Myocyte (in vitro differentiated cells): ENCODE measurements at places on chromosomes 7 and 10.

DNA sequence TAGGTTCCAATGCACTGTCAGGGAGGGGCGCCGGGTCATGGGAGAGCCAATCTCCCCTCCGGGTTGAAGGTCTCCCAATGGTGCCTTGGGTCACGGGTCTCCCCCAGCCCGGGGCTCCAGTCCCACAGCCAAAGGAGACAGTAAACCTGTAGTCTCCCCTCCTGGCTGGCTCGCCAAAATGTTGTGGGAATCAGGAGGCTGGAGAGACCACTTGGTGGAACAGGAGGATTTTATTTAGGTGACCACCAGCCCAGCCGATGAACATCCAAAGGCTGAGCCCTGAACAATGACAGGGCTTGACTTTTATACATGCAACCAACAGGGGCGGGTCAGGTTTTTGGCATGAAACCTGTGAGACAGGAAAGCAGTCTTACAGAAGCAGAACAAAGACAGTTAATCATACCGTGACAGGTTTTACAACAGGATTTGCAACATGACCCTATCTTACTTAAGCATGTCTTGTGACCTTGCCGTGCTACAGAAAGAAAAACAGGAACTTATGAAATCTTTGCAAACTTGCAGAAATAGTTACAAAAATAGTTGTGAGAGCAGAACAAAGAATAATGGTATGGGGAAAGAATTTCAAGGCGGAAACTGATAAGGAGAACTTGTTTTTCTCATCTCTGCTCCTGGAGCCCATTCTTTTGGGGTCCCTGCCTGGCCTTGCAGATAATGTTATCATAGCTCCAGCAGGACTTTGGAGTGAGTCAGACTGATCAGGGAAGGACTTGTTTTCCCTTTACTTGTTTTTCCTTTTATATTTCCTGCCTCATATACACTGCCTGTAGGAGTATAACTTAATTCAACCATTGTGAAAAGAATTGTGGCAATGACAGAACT, 7.1 kb downstream of the ERV3-1 start:
- peak; percentile 29 for DNase-seq

GRCh38 chr7:4791101-4791737, 15.8 kb downstream of the AP5Z1 start:
- DNase-seq = no peak

GRCh38 chr10:52644373-52645186, 128.0 kb downstream of the MBL2 start:
- peak; percentile 68 for DNase-seq

- DNase-seq = peak; percentile 41
Measured at GRCh38 chr10:314871-315270, 179.6 kb downstream of the ZMYND11 start.

DNA sequence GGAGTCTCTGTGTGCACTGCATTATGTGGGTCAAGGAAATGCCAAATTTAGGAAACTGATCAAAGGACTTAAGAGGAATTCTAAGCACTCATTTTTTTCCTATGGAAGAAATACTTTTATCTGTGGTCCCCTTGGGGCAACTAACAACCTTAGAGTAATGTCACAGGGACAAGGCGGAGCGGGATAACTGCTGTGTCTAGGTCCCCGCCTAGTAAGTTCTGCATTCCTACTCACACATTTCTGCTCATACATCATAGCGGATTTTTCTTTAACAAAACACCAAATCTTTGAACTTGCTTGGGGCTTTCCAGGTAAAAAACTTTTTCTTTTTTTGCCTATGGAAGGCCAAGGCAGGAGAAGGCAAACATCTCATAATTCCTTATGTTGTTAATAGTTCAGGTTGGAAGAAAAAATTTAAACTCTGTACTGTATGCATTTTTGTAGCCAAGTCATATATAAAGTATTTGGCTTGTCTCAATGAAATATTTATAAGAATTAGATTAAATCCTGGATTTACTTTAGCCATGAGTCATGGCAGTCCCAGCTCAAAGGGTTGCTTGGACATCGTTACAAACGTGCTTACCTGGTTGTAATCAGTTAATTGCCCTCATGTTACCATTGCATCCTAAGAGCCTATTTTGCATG, 285.0 kb downstream of the PHTF2 start:
- no peak for DNase-seq

- DNase-seq = no peak
Measured at GRCh38 chr7:117250801-117251200, 72.1 kb downstream of the WNT2 start.

GRCh38 chr10:34731885-34732701, 83.0 kb downstream of the PARD3 start:
- no peak for DNase-seq

DNA sequence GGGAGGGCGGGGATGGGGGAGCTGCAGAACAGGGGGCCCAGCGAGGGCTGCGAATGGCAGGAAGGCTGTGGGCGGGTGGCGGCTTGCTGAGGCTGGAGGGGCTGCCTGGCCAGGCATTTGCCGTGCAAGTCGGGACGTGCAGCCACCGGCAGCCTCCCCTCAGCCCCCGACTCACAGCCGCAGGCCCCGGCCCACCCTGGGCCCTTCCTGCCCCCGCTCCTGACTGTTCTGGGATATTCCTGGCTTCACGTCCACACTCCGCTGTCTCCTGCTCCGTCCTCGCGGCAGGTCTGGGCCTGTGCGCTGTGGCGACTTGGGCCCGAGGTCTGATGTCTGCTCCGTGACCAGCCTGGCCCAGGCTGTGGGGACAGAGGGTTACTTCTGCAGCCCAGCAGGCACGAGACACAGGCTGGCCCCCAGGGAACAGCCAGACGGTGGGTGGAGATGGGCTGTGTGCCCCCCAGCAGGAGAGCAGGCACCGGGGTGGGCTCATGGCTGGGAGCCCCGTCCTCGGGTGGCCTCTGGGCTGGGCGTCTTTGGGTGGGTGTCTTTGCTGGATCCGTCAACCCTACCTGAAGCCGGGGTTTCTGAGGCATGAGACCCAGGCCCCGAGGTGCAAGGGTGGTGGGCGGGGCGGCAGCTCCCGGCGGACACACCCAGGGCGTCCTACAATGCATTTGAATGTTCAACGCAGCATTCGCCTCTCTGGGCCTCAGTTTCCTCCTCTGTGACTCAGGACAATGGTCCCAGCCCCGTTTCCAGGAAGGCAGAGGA, 86.5 kb downstream of the FOXL3 start:
- no peak for DNase-seq

- no peak for DNase-seq
Measured at GRCh38 chr10:89348975-89349374, 21.2 kb downstream of the IFIT3 start.

GRCh38 chr10:17474595-17475323, 20.4 kb upstream of the ST8SIA6 start:
- DNase-seq = no peak

DNA sequence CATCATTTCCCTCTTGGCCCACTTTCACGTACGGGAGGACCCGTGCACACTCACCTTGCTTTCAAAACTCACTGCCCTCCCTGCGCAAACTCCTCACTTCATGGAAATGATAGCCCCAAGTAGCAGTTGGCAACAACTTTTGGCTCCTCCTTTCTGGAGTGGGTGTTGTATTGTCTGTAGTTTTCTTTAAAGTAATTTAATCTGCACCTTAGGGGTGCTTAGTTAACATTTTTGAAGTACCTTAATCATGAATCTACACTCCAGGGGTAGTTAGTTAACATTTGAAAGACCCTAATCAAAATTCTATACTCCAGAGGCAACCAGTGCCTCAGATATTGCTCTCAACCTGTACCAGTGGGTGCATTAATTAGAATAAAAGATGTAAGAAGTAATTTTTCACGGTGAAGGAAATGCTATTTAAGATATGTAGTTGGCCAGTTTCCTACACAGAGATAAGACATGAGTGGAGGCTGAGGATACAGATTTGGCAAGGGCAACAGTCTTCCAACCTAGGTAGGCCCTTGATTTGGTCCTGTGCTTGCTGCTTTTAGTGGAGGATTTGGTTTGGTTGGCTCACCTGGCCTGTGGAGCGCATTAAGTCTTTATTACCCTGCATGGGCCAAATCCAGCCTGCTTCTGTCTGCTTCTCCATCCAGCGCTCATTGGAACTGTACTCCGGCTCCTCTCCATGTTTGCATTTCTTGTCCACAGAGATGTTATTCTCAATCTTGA, 93.0 kb downstream of the EXOC4 start:
- DNase-seq = no peak

DNA sequence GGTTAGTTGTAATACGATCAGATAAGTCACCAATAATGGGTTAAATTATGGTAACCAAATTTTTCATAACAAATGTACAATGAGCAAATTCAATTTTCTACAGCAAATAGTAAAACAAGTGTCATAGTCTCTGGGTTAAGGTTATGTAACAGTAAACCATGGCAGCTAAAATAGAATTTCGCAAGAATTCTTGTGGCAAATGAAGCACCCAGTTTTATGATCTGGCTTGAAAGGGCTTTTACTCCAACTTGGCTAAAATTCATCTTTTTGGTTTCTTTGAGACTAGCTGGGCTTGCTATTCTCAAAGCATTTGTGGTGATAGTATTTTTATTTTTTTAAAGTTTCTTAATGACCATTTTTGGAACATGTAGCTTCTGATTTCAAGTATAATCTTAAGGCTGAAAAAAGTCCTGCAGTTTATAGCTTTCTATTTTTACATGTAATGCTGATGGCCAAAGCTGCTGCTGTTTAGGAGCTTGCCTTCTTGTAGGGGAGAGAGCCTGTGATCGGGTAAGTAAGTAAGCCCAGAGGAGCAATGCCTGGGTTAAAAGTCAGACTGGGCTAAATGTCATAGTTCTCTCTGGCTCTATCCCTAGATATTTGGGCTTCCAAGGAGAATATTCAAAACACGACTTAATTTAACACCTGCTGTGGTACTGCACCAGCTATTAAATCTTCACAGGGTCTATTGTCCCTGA, 55.5 kb upstream of the SYPL1 start:
- DNase-seq = peak; percentile 74

DNA sequence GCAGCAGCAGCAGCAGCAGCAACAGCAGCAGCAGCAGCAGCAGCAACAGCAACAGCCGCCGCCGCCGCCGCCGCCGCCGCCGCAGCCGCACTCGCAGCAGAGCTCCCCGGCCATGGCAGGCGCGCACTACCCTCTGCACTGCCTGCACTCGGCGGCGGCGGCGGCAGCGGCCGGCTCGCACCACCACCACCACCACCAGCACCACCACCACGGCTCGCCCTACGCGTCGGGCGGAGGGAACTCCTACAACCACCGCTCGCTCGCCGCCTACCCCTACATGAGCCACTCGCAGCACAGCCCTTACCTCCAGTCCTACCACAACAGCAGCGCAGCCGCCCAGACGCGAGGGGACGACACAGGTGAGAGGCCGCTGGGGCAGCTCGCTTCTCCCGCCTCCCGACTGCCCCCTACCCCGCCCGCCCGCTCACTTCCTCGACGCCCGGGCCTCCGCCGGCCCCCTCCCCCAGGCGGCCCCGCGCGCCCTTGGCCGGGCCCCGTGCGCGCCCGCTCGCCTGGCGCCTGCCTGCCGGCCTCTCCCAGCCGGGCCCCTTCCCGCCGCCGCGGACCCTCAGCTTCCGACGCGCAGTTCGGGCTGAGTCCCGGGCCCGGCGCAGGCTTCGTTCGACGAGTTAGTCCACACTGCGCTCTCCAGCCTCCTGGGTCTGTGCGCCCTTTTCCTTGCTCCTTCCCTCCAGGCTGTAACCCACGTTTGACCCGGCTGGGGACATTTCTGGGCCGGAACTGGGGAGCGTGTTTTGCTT, 882 bp downstream of the DLX6 start:
- DNase-seq = peak; percentile 55

GRCh38 chr10:7467031-7467667, 56.3 kb upstream of the SFMBT2 start:
- no peak for DNase-seq

DNA sequence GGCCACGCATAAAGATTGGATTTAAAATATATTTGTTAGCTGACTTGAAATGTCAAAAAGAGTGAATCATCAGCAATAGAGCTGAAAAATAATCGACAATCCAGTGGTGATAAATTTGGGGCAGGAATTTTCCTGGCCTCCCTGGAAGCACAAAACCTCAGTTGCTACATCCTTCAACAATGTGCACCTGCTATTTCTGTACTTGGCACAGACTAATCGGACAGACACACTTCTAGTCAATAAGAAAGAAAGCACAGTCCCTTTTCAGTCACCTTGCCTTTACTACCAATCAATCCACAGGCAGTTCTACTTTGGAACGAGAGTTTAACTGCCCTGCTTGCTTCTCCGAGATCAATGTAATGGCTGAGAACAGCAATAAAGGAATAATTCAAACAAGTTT, 96.7 kb upstream of the NOBOX start:
- DNase-seq = no peak

- DNase-seq = peak; percentile 86
Measured at GRCh38 chr7:16345979-16346958, 75.1 kb downstream of the CRPPA start.

DNA sequence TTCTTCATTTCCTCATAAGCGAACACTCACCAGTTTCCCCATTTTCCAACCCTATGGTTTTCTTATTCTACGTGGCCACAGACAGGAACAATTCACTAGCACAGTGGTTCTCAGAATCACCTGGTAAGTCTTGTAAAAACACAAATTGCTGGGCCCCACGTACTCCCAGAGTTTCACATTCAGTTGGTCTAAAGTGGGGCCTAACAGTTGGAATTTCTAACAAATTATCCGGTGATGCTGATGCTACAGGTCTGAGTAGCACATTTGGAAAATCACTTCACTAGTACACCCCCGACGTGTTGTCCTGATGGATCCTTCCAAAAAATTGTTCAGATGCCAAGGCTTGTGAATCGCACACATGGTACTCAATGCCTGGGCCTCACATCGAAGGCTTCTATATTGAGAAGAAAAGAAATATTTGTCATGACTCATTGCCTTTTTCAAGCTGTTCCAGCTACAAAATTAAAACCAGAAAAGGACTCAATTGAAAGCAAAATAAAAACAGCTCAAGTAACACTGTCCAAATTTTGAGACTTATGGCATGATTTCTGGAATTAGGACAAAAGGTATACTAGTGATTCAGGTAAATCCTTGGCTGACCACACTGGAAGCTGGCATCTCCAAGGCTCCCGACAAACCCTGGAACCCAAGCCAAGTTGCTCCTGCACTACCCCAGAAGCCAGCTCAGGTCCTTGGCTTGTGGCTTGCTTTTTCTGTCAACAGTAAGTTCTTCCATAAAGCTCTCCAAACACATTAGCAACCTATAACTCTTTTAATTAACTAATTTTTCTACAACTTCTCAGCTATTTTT, 12.9 kb upstream of the VIM start:
- peak; percentile 88 for DNase-seq

- peak; percentile 44 for DNase-seq
Measured at GRCh38 chr10:29386342-29386999, 97.6 kb downstream of the LYZL1 start.

- DNase-seq = no peak
Measured at GRCh38 chr7:102942868-102943267, 30.1 kb downstream of the LRRC17 start.

DNA sequence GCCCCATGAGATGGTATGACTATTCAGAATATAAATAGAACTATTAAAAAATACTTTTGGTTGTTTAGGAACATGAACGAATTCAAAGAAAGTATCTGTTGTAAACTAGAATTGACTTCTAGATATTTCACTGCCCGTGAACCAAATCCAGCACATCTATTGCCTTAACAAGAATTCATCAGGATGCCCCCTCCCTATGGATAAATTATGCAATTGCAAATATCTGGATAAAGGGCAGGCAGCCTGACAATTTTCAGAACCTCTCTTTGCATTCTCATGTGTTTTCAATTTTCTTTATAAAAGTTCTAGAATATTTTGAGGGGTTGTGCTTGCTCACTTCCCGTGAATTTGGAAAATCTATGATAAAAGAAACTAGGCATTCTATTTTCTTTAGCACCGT, 822.1 kb upstream of the SORCS1 start:
- no peak for DNase-seq

- peak; percentile 28 for DNase-seq
Measured at GRCh38 chr7:39451901-39452300, 114.3 kb upstream of the YAE1 start.

GRCh38 chr10:110149259-110149658, 58.1 kb upstream of the MXI1 start:
- no peak for DNase-seq

- peak; percentile 22 for DNase-seq
Measured at GRCh38 chr7:110944966-110945644, 145.8 kb upstream of the LRRN3 start.
